ENCODE measurements at places on chromosomes 4 and X.

- DNase-seq: no peak
These were observed 5.7 kb downstream of the EFNB1 start for GRCh38 chrX:68834371-68835103.

- no peak for DNase-seq
These were observed 1.2 kb upstream of the MAGEA10 start for GRCh38 chrX:152139589-152139988.

DNA sequence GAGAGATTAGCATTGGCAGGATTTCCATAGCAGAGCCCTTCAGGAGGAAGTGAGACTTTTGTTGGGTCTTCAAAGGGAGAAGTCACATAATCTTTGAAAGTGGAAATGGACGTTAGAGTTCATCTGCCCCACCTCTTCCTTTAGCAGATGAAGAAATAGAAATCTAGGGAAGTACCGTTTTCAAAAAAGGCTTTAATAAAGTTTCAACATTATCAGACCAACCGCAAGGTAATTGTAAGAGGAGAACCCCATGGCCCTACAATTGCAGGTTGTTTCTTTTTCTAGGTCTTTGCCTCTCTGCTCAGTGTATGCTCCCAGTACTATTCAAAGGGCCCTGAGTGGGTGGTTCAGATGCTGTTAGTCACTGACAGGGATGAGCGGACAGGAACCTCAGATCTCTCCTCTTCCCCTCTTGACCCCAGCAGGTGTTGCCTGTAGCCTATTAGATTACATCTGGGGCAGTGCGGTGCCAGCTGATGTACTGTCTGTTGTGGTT, 48.6 kb upstream of the AP1S2 start:
- DNase-seq: no peak

GRCh38 chr4:3871881-3872833, 106.0 kb downstream of the ADRA2C start:
- DNase-seq: no peak

- no peak for DNase-seq
These were observed 323.2 kb downstream of the ARHGAP24 start for GRCh38 chr4:85798012-85798770.

DNA sequence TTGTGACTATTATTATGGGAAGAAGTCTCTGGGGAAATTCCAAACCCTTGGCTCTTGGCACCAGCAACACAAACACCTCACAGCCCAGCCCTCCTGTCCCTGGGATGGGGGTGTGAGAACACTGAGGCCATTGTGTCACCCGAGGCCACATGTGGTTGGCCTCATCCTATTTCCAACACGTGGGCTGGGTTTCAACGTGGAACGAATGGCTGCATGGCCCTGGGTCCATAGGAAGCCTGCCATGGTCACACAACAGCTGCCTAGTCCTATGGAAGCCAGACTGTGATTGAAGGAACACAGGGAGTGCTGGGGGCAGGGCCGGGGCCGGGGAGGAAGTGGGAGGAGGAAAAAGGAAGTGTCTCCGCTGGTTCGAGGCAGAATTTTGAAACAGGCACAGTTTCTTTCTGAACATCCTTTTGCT, 10.0 kb downstream of the CLCN4 start:
- no peak for DNase-seq

- no peak for DNase-seq
These were observed 390.8 kb upstream of the BOD1L1 start for GRCh38 chr4:14018191-14018853.

GRCh38 chrX:12758291-12758690, 32.9 kb upstream of the PRPS2 start:
- DNase-seq: no peak
